ENCODE measurements at places on chromosomes 6 and 20. TPM values are rescaled to one million over a fixed set of nuclear protein-coding genes. Genes with fewer than 3 reads are reported as not detected.

SSTR4 gene
- total RNA-seq = not detected

SNAI1 gene
- total RNA-seq = 19.9 TPM

SLC35B3 gene
- total RNA-seq = 6.4 TPM

COL9A1 gene
- 1.7 TPM for total RNA-seq

B4GALT5 gene
- 17.9 TPM for total RNA-seq

SAMD5 gene
- total RNA-seq = 3.2 TPM

LRFN2 gene
- total RNA-seq = not detected

GRCh38 chr6:52647199-52647598 lies 23.7 kb upstream of the TMEM14A start:
- H3K27me3 ChIP-seq = no peaks in the 10 kb centered on the region
- no peak for DNase-seq
- no peaks in the 10 kb centered on the region for H3K36me3 ChIP-seq
- peaks cover 12% of the 10 kb centered on the region for H3K4me1 ChIP-seq
- H3K27ac ChIP-seq = no peak overlapping the region

GRCh38 chr6:148417045-148417444 lies 74.4 kb downstream of the SASH1 start:
- H3K4me1 ChIP-seq = peaks cover 36% of the 10 kb centered on the region
- no peak overlapping the region for H3K4me3 ChIP-seq
- no peaks in the 10 kb centered on the region for H3K27me3 ChIP-seq
- no peak overlapping the region for H3K27ac ChIP-seq
- no peak for DNase-seq

DNA sequence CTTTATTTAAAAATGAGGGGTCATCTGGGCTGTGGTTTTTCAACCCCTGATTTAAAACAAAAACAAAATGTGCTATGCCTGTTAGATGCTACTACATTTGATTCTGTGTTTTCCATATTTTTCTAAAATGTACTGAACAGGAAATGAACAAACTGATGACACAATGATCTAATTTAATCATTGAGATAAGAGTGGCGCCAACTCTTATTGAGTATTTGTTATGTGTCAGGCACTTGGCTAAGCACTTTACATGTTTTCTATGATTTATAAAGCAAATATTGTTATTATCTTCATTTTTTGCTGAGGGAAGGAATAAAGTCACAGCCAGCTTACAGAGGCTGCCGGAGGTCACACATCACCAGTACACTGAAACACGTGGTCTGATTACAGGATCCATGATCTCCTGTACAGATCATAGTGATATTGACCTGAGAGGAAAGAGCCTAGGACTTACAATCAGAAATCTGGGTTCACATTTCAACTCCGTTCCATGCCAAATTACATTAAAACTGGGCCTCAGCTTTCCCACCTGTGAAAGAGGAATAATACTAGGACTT lies 166.7 kb downstream of the ESR1 start:
- peaks cover 15% of the 10 kb centered on the region for H3K4me1 ChIP-seq
- H3K27me3 ChIP-seq = no peaks in the 10 kb centered on the region
- H3K27ac ChIP-seq = no peak overlapping the region
- no peaks in the 10 kb centered on the region for H3K36me3 ChIP-seq
- no peak overlapping the region for H3K4me3 ChIP-seq

DNA sequence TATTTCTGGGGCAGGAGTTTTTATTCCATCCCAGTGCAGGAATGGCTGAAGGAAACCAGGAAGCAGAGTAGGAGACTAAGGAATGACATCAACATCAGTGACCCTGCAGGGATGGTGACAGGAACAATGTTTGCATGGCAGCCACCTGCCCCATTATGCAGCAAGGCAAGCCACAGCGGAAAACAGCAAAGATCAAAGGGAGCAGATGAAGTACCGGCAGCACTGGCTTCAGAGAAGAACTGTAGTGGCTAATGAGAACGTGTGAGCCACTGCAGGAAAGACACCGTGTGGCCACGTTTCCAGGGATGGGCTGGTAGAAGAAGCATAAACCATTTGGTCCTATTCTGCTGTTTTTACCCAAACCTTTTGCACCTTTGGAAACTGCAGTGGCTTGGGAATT lies 52.9 kb upstream of the TAB2 start:
- H3K36me3 ChIP-seq = no peaks in the 10 kb centered on the region
- no peak overlapping the region for H3K4me3 ChIP-seq
- no peaks in the 10 kb centered on the region for H3K4me1 ChIP-seq
- DNase-seq = no peak
- H3K27me3 ChIP-seq = no peaks in the 10 kb centered on the region

DNA sequence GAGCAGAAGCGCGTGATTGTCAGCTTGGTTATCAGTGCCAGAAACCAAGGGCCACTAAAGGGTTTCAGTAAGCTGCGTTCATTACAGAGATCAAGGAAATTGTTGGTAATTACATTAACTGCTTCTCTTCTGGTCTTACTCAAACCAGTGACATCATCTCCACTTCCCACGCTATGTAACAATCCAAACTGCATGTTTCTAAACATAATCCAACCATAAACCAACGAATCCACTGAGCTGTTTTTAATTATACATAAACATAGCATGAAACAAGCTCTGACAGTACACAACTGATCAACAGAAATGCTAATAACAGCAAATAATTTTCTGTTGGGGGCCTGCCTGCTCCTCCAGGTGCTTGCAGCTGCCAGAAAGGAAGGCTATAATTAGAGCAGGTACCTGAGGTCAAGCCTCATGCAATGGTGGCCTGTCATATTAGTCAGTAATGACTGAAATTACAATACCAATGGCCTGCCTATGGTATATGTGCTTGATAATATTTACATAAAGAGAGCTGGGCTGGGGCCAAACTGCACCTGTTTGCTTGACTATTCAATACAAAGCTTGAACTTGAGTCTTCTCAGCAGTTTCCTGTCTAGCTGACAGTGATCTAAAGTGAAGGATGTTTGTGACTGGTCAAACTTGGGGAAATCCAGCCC lies 40.1 kb downstream of the ILRUN start:
- H3K4me1 ChIP-seq = peaks cover 35% of the 10 kb centered on the region
- no peak for DNase-seq
- H3K4me3 ChIP-seq = peak overlapping the region; percentile 36

GRCh38 chr20:62104234-62104789 lies 18.0 kb upstream of the LSM14B start:
- no peaks in the 10 kb centered on the region for H3K36me3 ChIP-seq
- H3K4me3 ChIP-seq = no peak overlapping the region
- no peaks in the 10 kb centered on the region for H3K4me1 ChIP-seq
- DNase-seq = no peak

- H3K27me3 ChIP-seq = no peaks in the 10 kb centered on the region
- H3K36me3 ChIP-seq = no peaks in the 10 kb centered on the region
- H3K4me3 ChIP-seq = no peak overlapping the region
- H3K27ac ChIP-seq = no peak overlapping the region
- no peak for DNase-seq
Observed at GRCh38 chr6:37150314-37150713, 19.6 kb upstream of the PIM1 start.

DNA sequence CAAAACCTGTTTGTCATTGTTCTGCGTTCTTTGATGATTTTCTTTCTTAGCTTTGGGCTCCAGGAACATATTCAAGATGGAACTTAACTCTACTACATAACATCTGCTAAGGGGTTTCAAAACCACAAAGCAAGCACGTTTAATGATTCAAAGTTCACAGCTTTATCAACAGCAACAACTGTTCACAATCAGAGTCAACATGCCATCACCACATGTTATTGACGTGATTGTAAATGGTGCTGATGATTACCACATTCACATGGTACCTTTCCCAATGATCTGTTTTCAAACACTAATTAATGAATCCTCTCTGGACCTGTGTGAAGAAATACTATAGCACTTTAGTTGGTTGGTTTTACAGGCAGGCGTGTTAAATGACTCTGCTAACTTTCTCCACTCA lies 180.6 kb upstream of the CEP162 start:
- no peaks in the 10 kb centered on the region for H3K27me3 ChIP-seq
- no peak overlapping the region for H3K4me3 ChIP-seq
- no peak overlapping the region for H3K27ac ChIP-seq
- no peaks in the 10 kb centered on the region for H3K36me3 ChIP-seq

GRCh38 chr6:119467488-119468081 lies 118.0 kb upstream of the MAN1A1 start:
- H3K27ac ChIP-seq = peak overlapping the region; percentile 17
- DNase-seq = no peak
- H3K27me3 ChIP-seq = no peaks in the 10 kb centered on the region
- H3K36me3 ChIP-seq = no peaks in the 10 kb centered on the region
- H3K4me1 ChIP-seq = peaks cover 8% of the 10 kb centered on the region

DNA sequence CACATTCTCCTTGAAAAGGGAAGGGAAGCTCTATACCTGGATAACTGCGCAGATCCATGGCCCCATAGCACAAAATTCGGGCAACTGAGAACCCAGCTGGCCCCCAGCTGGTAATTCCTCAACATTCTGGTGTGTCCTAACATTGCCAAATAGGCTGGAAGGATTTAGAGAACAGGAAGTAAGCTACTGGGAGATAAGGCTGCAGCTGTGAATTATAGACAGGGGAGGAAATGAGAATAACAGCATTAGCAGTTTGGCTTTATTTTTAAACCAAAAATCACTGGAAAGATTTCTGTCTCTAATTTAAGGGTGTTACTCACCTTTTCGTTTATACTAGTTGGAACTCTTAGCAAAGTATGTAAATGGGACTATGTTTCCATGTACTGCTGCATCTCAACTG lies 97.2 kb downstream of the TULP4 start:
- no peaks in the 10 kb centered on the region for H3K36me3 ChIP-seq
- H3K27ac ChIP-seq = peak overlapping the region; percentile 16
- no peak overlapping the region for H3K4me3 ChIP-seq
- peaks cover 24% of the 10 kb centered on the region for H3K4me1 ChIP-seq
- no peak for DNase-seq

DNA sequence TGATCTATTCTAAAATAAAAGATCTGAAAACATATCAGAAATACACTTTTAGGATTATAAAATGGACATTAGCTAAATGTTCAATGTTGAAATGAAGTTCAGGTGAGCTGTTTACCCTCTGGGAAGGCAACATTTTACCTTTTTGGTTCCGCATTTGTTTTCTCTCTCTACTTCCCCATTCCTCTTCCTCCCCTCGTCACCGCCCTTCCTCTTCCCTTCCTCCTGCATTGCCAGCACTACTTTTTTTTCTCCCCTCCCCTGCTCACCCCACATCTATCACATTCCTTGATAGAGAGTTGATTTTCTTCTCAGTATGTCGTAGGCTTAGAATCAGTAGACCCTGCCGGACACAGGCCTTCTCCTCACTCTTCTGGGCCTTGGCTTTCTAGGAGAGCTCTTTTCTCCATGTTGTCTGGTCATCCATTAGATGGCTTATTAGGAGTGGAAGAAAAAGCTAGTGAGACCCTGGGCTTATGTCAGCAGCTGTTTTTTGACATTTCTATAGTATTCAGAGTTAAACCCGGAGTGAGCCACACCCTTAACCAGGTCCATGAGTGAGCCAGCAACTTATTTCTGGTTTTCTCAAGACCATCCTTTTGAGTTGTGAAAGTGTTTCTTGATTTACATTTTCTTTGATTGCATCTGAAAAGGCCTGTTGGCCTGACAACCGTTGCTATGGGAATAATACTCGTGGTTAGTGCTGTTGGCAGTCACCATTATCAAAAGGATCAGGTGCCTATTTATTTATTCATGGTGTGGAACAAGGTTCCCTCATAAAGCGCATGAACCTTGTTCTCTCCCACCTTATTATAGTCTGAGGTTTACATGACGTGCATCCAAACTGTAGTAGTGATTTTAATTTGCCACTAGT lies 90.9 kb downstream of the DTD1 start:
- H3K27me3 ChIP-seq = no peaks in the 10 kb centered on the region
- no peak overlapping the region for H3K4me3 ChIP-seq
- no peak overlapping the region for H3K27ac ChIP-seq
- DNase-seq = no peak

GRCh38 chr6:18327626-18328025 lies 59.5 kb upstream of the RNF144B start:
- no peak for DNase-seq
- no peak overlapping the region for H3K4me3 ChIP-seq
- no peaks in the 10 kb centered on the region for H3K4me1 ChIP-seq
- H3K36me3 ChIP-seq = no peaks in the 10 kb centered on the region
- no peaks in the 10 kb centered on the region for H3K27me3 ChIP-seq

- no peaks in the 10 kb centered on the region for H3K4me1 ChIP-seq
- H3K27me3 ChIP-seq = no peaks in the 10 kb centered on the region
- no peak for DNase-seq
- no peak overlapping the region for H3K4me3 ChIP-seq
- no peak overlapping the region for H3K27ac ChIP-seq
- peaks cover 4% of the 10 kb centered on the region for H3K36me3 ChIP-seq
Observed at GRCh38 chr6:130143709-130144108, 79.0 kb downstream of the SAMD3 start.

GRCh38 chr6:52532457-52532856 lies 44.4 kb downstream of the TRAM2 start:
- H3K4me3 ChIP-seq = no peak overlapping the region
- DNase-seq = no peak
- no peaks in the 10 kb centered on the region for H3K27me3 ChIP-seq
- no peak overlapping the region for H3K27ac ChIP-seq

All from vagina (tissue), 2 donors.